Activated T-cell treated with anti-CD3 and anti-CD28 coated beads, Interleukin-2, amount 50 U/mL, for 72 hours (primary cell): ENCODE measurements at places on chromosomes 12 and 14. TPM values are rescaled to one million over a fixed set of nuclear protein-coding genes. Genes with fewer than 3 reads are reported as not detected.

- no peak for DNase-seq
Observed at GRCh38 chr14:44657696-44658388, 150.8 kb upstream of the FSCB start.

GRCh38 chr12:50841716-50842531, 802 bp upstream of the TMPRSS12 start:
- peak; percentile 7 for DNase-seq

DNA sequence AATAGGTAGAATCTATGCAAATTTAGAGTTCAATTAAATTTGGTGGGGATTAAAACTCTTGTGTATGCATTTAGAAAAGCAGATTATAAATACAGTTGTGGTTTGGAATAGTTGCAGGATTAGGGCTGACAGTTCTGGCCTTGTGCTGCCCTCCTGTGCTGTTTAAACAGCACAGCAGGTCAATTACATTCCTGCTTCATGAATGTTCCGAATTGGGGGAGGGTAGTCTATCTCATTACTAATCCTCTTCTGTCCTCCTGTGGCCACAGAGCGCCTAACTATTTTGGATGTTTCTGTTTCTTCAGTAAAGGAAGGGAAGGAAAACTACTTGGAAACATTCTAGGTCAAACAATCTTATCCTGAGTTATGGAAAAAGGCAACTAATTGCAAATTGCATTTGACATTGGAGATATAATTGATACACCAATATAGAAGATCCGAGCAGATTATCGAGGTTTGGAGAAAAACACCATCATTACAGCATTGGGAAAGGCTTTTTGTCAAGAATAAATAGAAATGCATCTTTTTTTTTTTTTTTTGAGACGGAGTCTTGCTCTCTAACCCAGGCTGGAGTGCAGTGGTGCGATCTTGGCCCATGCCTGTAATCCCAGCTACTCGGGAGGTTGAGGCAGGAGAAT, 8.7 kb upstream of the GPR19 start:
- no peak for DNase-seq

The MMP17 gene
- not detected for total RNA-seq

DNA sequence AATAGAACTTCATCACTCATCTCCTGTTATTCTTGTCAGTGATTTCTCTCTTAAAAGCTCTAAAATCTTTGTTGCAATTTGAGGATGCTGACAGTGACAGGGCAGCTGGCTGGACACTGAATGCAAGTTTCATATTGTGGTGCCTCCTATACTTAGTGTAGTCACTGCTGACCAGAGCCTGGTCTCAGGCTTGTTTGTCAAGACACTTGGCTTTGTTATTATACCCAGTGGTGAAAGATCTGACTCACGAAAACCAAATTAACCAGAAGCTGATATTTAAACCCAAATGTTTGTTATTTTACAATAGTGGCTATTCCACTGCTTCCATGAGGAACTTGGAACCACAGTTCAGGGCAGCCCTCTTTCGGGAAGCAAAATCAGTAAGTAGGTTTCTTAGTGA, 42.8 kb downstream of the RPGRIP1 start:
- no peak for DNase-seq

DNA sequence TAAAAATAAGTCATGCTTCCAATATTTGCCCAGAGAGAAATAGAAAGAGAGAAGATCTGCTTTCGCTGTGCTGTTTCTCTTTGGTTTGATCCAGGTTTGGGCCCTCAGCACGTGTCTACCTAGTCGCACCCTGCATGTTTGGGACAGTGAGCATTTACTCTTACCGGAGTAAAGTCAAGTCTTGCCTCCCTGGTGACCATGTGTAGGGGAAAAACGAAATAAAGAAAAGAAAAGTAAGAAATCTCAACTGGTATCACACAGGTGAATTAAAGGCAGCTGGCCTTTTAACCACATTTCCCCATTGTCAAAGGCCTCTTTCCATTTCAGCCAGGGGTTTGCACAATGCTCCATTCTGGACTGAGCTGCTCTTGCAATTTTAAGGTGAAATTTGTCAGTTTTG, 619.4 kb downstream of the VRK1 start:
- DNase-seq: no peak

The BIN2 gene
- 102 TPM for total RNA-seq

The BRAP gene
- 20.2 TPM for total RNA-seq

GRCh38 chr12:2319737-2320506, 267.1 kb downstream of the CACNA1C start:
- DNase-seq: no peak
